Epithelial cell of proximal tubule (primary cell): ENCODE measurements at places on chromosomes 4 and X. TPM values are rescaled to one million over a fixed set of nuclear protein-coding genes. Genes with fewer than 3 reads are reported as not detected.

- no peak for DNase-seq
Observed at GRCh38 chrX:136665258-136665900, 17.4 kb downstream of the CD40LG start.

GRCh38 chr4:94076498-94076897 is 131.2 kb upstream of the SMARCAD1 start:
- DNase-seq, result no peak

DNA sequence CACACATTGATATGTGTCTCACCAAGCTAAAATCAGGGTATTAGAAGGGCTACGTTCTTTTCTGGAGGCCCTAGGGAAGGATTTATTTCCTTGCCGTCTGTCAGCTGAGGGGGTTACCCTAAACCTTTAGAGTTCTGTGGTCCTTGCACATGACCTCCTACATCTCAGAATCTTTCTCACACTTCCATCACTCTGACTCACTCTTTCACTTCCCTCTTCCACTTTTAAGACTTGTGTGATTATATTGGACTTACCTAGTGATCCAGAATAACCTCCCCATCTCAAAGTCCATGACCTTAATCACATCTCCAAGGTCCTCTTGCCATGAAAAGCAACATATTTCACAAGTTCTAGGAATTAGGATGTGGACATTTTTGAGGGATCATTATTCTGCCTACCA is 53.6 kb upstream of the FUNDC1 start:
- DNase-seq, result no peak

- peak; percentile 1 for DNase-seq
Observed at GRCh38 chrX:109374262-109374960, 107.5 kb downstream of the GUCY2F start.

DNA sequence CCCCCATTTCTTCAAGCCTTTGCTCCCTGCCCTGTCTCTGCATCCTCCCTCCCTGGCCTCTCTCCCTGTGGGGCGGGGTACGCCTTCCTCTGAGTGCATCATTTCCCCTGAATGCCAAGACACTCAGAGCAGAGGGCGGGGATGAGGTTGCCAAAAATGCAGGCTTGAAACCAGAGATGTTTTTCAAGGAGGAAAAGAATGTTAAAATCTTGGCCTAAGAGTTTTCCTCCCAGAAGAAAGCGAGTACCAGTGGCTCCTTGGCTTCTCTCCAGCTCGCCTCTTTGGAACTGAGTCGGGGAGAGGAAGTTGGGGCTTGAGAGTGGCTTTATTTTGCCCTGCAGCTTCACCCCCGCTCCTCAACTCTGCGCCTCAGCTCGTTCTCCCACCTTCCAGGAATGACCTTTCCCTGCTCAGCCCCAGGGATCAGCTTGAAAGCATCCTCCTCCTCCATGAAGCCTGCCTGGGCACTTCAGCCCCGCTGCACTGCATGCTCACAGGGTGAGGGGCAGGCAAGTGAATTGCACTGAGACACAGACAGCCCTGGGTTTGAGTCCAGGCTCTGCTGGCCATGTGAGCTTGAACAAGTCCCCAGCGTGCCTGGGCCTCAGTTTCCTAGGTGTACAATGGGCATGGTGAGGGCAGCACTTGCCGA is 57.5 kb upstream of the SORCS2 start:
- DNase-seq, result no peak

DNA sequence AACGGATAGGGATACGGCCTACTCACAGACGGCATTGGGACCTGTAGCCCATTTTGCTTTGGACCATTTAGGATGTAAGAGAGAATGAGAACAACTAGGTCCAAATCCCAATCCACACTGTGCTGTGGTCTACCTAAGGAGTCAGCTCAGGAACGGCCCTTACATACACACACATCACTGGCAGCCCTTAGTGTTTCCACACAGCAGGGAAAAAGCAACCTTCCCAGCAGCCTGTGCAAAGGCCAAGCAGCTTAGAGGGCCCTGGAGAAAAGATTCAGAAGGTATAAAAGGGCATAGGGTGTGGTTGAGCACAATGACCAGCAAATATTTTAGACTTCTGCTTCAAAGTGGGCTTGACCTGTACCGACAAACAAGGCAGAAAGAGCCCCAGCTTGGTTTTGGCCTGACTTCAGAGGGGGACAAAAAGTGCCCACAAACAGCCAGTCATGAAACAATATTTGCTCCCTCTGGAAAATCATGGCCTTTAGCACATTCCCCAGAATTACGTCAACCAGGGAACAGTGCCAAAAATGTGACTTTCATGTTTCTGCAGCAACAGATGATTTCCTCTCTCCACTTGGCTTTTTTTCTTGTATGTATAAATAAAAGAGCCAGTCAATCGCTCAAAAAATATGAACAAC is 359.5 kb upstream of the FGF16 start:
- no peak for DNase-seq

- no peak for DNase-seq
Observed at GRCh38 chrX:151815398-151815797, 80.9 kb downstream of the CNGA2 start.

DNA sequence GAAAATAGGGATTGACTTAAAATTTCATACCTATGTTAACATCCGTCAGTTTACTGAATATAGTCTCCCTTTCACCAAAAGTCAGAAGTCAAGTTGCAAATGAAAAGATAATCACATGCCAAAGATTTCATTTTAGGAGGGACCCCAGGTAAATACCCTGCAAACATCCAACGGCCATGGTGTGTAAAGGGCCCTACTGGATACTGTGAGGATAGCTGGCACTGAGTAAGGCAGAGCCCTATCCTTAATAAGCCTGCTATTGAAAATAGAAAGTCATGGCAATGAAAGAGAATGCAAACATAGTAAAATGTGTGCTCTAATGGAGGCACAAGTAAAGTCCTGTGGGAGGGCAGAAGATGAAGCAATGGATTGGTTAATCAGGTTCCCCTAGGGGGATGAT is 20.9 kb downstream of the STK26 start:
- no peak for DNase-seq

The FRAS1 gene
- total RNA-seq, result 7.0 and 9.1 TPM in 2 replicates

The GPC4 gene
- total RNA-seq, result 8.0 and 14.2 TPM in 2 replicates

The F9 gene
- total RNA-seq, result not detected in 2 replicates

The HPRT1 gene
- total RNA-seq, result 14.8 and 22.1 TPM in 2 replicates

The NDP gene
- not detected in 2 replicates for total RNA-seq

The PNPLA4 gene
- 9.2 and 26.0 TPM in 2 replicates for total RNA-seq

The MAP3K15 gene
- total RNA-seq, result 1.7 and 6.1 TPM in 2 replicates

The DMRTC1B gene
- total RNA-seq, result not detected in 2 replicates
